ENCODE measurements at places on chromosomes 11 and 22.

DNA sequence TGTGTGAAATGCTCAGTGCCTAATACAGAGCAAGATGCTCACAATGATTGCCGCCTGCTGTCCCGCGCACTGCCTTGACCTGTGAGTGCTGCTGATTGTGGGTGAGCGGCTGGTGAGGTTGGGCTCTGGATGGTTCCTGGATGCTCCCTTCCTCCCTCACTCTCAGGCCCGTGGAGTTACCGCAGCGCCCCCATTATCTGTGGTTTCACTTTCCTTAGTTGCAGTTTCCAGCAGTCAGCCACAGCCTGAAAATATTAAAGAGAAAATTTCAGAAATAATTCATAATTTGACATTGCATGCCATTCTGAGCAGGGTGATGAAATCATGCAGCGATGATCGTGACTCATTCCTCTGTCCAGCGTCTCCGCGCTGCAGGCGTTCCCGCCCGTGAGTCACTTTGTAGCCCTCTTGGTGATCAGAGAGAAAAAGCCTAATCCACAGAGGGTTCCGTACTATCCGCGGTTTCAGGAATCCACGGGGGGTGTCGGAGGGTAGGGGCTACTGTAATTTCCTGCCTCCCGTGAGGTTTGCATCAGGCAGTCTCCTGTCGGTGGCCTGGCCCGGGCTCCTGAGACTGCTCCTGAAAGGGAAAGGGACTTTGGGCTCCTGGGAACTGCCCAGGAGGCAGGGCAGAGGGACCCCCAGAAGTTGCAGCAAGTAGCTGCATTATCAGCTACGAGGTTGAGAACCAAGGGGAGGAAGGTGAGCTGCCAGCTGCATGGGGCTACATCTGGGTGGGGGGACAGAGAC, 10.6 kb downstream of the RPL3 start:
- no peak for DNase-seq

DNA sequence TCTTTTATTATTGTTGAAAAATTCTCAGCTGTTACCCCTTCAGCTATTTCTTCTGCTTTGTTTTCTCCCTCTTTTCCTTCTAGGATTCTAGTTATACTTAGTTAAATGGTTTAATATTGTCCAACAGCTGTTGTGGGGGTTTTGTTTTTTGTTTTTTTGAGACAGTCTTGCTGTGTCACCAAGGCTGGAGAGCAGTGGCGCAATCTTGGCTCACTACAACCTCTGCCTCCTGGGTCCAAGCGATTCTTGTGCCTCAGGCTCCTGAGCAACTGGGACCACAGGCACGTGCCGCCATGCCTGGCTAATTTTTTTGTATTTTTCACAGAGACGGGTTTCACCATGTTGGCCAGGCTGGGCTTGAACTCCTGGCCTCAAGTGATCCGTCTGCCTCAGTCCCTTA, 12.7 kb downstream of the SDHAF2 start:
- no peak for DNase-seq

- DNase-seq, result no peak
Measured at GRCh38 chr11:72179804-72180396, 12.0 kb upstream of the FOLR1 start.

DNA sequence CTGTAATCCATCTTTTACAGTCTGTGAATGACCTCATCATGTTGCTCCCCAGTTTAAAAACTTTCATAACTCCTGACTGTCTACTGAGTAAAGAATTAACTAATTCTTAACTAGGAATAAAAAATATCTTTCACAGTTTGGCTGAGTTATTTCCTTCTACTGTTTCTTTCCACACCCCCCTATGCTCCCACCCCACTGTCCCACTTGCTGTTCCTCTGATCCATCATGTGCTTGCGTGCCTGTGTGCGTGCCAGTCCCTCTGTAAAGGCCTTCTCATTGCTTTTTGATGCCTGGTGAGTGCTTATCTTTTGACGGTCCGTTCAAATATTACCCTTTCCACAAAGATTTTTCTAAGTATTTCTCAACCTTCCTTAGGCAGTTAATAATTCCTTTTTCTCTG, 55.6 kb downstream of the ATG16L2 start:
- DNase-seq, result no peak

- DNase-seq, result no peak
Measured at GRCh38 chr11:131301306-131301705, 69.1 kb upstream of the NTM start.

DNA sequence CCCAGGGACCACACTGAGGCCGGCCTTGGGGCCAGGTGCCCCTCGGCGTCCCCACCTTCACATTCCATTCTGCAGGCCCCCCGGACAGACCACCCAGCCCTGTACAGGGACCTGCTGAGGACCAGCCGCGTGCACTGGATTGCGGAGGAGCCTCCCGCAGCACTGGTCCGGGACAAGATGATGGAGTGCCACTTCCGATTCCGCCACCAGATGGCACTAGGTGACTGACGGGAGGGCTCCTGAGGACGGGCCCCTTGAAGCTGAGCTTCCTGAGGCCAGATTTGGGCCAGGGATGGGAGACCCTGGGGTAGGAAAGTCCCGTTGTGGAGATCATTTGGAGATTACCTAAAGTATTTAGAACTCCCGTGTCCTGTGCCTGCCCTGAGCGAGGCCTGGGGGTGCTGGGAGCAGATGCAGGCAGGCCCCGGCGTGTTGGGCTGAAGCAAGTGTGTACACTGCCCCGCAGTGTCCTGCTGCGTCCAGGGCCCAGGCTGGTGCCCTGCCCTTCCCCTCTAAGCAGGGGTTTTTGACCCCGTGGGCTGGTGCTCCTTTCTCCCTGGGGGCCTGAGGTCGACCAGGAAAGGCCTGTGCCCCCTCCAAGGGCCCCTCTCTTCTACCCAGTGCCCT, 20.0 kb downstream of the TRMU start:
- peak; percentile 41 for DNase-seq

DNA sequence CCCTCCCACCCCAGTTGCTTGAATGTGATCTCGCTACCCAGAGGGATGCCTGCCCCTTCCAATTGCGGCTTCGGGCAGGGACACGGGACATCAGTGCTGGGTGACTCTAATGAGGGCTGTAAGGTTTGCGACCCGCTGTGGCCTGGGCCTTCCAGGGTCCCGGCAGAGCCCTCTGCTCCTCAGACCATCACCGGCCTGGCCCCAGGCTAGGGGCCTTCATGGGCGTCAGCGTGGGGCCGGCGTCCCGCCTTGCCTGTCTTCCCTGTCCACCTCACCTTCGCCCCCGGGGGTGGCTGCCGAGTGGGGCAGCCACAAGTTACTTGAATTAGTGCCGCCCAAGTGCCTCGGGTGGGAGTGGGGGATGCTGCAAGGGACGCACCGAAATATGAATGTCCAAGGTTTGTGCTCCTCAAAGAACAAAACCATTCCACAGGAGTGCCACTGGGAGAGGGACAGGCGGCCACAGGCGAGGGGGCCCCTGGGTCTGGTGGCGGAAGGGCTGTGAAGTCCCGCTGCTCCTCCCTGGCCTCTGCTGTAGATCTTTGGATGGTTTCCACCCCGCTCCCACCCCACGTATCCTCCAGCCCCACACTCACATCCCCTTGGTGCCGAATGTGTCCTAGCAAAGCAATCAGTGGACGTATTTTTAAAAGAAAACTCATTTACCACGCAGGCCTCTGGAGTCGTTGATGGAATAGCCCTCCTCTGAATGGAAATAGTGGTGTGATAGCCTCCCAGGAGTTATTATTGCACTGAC, 317.1 kb downstream of the NTM start:
- no peak for DNase-seq

DNA sequence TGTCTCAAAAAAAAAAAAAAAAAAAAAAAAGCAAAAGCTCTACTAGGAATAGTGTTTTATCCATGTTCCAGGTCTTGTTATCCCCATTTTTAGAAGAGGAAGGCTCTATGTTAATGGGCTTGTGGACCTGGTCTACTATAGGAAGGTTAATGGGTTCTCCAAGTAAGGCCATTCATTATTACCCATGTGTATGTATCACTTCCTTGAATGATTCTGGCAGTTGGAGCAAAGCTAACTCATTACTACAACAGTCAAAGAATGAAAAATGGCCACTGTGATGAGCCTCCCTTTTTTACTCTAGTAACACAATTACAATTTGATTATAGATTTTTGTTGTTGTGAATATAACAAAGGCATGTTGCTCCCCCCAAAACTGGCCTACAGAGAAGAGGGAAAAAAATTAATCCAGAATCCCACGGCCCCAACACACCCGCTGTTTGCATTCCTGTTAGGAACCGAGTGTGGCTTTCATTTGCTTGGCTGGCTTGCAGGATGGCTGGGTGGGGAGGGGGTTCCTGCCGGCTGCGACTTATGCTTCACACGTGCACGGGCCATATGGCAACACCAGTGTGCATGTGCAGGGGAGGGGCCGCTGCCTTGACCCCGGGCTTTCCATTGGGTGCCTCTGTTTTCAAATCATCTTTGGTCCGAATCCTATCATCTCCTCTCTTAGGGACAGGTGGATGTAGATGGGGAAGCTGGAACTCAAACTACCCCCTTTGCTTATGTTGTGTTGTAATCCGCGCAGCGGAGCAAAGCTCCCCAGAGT, 148.8 kb downstream of the HIPK3 start:
- DNase-seq, result no peak

DNA sequence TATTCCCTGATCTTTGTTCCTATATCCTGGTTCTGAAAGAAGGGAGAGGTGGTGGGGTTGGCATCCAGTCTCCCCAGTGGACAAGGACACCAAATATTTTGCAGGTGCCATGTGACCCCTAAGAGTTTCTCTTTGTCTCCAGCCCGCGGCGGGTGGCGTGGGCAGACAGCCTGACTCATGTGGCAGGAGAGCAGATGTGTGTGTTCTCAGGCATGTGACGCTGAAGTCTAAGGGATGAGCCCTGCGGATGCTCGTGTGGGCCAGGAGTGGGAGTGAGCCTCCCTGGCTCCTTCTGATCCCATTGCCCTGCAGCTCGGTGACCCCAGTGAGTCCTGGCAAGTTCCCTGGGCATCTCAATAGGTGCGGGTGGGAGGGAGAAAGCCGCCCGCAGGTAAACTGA, 94.8 kb upstream of the TBCEL start:
- DNase-seq, result no peak

GRCh38 chr11:66691311-66691980, 13.8 kb upstream of the RBM4B start:
- DNase-seq, result no peak

DNA sequence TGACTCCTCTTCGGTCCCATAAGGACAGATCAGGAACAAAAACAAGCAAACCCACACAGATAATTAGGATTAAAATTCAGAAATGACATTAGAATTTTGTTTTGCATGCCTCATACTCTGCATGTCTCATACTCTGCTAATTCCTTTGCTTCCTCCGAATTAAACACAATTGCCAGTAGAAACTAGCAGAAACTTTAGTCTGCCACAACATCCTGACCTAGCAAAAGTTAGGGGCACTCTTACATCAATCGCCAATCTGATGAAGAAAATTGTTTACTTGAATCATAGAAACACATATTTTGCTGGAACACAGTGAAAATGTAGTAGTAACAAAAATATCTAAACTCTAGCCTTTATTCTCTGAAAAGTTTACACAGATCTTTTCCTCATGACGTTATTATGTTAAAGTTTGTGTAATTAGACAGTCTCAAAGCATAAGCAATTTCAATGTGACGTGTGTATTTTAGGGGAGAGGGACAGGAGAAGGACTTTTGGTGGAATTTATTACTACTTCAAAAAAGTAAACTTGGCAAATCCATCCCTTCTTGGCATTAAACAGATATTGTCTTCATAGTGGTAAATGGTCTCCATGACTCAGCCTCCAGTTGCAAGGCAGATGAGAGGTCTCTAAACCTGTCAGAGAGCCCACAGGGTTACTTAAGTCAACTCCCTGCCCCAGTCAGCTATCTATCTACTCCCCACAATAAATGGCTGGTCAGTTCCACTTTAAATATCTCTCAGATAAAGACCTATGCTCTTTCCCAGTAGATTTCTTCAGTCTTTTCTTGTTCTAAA, 249.8 kb upstream of the UBASH3B start:
- DNase-seq, result no peak

GRCh38 chr11:123544631-123545375, 109.6 kb downstream of the SCN3B start:
- no peak for DNase-seq

DNA sequence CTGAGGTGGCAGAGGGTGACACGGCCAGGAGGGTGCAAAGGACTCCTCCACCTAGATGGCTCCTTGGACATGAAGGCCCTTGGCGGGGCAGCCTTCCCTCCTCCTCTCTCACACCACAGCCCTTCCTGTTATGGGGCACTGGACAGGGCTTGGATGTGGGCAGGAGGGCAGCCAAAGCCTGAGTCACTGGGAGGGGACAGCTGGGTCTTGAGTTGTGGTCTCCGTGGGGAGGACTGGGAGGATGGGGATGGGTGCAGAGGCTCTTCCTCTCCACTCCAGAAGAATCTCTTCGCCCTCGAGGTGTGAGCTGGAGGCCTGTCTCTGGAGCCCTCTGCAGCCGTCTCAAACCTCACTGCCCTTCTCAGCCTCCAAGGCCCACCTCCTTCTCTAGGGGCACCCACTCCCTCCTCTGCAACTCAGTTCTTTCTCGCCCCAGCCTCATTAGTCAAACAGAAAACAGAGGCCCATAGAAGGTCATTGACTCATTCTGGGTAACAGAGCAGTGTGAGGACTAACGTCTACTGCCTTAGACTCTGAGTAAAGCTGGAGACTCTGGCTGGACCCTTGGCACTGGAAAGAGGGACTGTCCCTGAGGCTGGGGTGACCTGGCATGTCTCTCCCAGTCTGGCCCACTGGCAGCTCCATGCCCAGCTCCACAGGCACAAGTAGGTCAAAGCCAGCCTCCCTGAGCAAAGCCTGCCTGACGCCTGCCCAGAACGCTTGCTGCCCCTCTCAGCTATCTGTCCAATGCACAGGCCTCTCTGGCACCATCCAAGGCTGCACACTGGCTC, 47.5 kb upstream of the CDON start:
- DNase-seq, result no peak

- no peak for DNase-seq
Measured at GRCh38 chr22:40753114-40753513, 66.0 kb downstream of the SLC25A17 start.

DNA sequence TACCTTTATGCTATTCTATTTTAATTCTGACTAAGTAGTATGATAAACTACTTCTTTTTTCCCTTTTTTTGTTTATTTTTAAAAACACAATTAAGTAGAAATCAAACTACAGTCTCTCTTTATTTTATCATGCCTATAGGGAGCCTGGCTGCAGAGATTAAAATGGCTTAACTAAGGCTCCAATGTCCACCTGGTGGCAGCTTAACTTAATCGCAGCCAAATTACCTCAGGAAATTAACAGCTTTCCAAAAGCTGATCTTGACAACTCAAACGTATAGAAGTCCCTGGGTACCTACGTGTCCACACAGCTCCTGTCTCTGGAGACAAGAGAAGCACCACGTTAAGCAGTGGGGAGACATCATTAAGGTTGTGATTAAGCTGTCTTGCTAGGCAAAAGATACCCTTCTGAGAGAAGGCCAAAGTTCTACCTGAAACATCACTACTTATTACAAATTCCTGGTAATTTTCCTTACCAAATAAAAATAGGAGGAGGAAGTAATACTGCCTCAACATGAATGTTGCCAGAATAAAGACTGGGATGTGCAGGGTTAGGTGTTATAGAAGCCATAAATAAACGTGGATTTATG, 63.2 kb upstream of the SNX19 start:
- DNase-seq, result peak; percentile 15

DNA sequence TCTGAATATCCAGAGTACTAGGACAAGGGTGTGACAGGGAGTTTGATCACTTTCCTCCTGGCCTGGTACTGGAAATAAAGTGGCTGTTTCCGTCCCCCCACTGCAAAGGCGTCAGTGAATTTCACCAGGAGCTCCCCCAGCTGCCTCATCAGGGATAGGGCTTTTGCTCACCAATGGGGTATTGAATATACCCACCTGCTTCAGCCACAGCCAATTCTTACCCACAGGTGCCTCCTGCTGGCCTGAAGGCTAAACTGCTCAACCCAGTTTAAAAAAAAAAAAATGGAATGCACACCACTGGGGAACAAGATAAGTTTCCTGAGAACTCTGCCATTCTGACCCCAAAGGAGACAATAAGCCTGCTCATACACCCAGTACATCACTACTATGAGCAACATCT, 65.3 kb upstream of the MS4A8 start:
- DNase-seq, result no peak

Data from D721Med (cell line).